ENCODE measurements at places on chromosomes 1 and 21.

- no peak for DNase-seq
These were observed 21.4 kb downstream of the MRAP start for GRCh38 chr21:32320059-32320458.

DNA sequence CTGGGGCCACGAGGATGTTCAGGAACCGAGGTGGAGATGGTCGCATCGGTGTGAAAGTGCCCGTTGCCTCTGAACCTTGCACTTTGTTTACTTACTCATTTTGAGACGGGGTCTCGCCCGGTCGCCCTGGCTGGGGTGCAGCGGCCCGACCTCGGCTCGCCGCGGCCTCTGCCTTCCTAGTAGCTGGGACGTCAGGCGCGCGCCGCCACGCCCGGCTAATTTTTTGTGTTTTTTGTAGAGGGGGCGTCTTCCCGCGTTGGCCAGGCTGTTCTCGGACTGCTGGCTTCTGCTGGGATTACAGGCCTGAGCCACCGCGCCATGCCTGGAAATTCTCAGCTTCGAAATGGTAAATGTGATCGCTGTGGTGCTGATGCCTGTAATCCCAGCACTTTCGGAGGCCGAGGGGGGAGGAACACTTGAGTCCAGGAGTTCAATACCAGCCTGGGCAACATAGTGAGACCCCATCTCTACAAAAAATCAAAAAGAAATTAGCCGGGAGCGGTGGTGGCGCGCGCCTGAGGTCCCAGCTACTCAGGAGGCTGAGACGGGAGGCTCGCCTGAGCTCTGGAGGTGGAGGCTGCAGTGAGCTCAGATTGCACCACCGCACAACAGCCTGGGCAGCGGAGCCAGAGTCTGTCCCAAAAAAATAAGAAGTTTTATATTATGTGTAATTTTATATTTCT is 684 bp upstream of the MRPL20 start:
- DNase-seq: peak; percentile 49

- peak; percentile 70 for DNase-seq
These were observed 23.5 kb downstream of the F11R start for GRCh38 chr1:160997323-160998038.

- DNase-seq: no peak
These were observed 81.5 kb upstream of the LRIF1 start for GRCh38 chr1:111045033-111045722.

DNA sequence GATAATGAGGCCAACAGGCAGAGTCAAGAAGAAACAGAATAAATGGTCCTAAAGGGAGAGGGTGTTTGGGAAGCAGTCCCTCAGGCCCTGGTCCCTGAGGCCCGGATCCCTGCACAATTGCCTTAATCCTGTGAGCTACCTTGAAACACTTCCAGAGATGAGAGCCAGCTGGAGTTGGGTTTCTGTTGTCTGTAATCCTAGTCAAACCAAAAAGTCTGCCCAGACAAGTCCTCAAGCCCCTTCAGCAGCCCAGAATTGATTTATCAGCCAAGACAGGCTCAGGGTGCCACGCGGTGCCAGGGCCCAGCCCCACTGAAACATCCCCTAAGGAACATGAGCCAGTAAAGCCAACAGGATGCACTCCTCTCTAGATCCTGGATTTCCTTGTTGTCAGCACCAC is 16.4 kb upstream of the CLSTN1 start:
- DNase-seq: no peak

DNA sequence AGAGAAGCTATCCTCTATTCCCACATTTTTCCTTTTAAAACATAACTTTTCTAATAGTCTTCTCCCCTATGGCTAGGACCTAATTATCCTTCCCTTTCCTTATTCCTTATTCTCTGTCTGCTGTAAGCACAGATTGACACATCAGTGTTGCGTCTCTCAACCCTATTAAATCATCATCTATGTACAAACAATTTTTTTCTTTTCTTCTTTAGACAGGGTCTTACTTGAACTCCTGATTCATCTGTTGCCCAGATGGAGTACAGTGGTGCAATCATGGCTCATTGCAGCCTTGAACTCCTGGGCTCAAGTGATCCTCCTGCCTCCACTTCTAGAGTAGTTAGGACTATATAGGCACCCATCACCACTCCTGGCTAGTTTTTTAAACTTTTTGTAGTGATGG is 8.3 kb downstream of the KLHDC9 start:
- DNase-seq: no peak

DNA sequence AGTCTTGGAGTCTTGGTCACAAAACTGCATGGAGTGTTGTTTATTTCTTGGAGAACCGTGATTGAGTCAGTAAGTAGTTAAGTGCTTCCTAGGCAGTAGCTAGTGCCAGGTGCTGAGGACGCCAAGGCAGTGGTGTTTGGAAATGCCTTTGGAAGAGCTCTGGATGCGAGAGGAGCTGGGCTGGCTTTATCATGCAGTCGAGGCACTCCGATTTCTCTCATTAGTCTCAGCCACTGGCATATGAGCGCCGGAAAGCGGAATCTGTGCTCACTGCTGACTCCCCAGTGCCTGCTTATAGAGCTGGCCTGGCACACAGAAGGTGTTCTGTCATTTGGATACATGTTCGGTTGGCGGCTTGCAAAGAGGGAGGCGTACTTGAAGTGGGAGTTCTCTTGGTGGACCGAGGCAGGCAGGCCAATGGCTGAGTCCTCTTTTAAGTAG is 3.6 kb downstream of the TENT5C start:
- no peak for DNase-seq

Data from ACHN (cell line).